ENCODE measurements at places on chromosomes 11 and 22. TPM values are rescaled to one million over a fixed set of nuclear protein-coding genes. Genes with fewer than 3 reads are reported as not detected.

Gene ANGPTL5
- total RNA-seq, result 0.09 TPM

Gene DENND6B
- 24.9 TPM for total RNA-seq

Gene CASP1
- 36.7 TPM for total RNA-seq

Gene OTOG
- total RNA-seq, result 0.12 TPM

Gene TUB
- total RNA-seq, result 11.3 TPM

Gene P2RX3
- 0.40 TPM for total RNA-seq

Gene IFTAP
- total RNA-seq, result 18.8 TPM

- no peak for DNase-seq
Measured at GRCh38 chr22:21690401-21690801, 24.6 kb downstream of the PPIL2 start.

- DNase-seq, result peak; percentile 63
Measured at GRCh38 chr11:36564376-36565030, 3.3 kb upstream of the RAG1 start.

- no peak for DNase-seq
Measured at GRCh38 chr11:19187833-19188258, 13.9 kb downstream of the CSRP3 start.

GRCh38 chr11:11660363-11660740 is 38.5 kb upstream of the GALNT18 start:
- DNase-seq, result no peak

DNA sequence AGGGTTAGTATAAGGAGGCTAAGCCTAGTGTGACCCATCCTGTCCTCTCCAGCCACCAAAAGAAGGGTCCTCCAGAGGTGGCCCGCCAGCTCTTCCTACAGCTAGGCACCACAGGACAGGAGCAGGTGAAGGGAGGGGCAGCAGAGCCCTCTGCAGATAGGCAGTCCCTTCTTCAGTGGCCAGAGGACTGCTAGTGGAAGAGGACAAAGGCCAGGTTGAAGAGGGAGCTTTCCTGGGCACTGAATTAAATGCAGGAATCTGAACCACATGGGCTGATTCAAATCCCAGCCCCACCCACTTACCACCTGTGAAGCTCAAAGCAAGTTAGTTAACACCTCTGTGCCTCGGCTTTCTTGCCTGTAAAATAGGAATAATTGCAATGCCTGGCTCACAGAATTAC is 409.5 kb downstream of the NXPE2 start:
- no peak for DNase-seq

DNA sequence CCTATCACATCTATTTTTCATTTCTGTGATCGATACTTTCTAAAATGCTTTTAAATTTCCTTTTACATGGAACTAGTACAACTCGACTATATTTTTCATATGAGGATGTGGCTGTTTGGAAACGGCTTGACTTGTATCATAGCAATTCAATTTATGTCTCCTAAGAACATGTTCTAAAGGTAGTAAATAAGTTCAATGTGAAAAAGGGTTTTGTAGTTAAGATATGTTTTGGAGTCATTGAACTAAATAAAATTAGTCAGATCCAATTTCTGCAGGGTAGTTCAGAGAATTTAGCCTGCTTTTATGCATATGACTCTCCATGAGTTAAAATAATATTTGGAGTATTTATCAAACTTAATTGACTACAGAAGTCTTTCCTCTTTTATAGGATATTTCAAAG is 1121.4 kb downstream of the LRRC4C start:
- no peak for DNase-seq

GRCh38 chr22:17339095-17339693 is 30.1 kb upstream of the CECR2 start:
- DNase-seq, result no peak

DNA sequence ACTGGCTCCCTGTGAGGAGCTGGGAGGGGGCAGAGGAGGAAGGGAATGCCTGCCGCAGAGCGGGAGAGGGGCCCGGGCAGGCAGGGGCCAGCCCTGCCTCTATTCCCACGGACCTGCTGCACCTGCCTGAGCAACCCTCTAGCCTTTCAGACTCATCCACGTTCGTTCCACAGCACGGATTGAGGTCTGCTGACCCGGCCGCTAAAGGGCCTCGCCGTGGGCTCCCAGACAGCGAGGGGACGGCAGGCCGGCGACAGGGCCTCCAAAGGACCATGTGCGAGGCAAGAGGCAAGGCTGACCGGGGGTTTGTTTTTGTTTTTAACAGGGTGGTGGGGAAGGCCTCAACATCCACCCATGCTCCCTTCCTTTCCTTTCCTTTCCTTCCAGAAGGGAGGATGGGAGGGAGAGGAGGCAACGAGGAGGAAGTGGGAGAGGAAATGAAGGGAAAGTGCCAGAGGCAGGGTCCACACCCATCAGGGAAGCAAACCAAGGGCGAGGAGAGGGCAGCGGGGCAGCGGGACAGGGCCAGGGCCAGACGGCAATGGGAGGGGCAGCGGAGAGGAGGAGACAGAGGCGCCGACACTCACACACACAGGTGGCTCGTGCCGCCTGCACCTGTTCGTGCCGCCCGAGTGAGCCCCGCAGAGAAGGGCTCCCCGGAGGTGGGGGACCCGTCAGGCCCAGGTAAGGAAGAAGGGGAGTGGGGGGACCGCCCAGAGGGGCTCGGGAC is 7.5 kb downstream of the LRFN4 start:
- no peak for DNase-seq

DNA sequence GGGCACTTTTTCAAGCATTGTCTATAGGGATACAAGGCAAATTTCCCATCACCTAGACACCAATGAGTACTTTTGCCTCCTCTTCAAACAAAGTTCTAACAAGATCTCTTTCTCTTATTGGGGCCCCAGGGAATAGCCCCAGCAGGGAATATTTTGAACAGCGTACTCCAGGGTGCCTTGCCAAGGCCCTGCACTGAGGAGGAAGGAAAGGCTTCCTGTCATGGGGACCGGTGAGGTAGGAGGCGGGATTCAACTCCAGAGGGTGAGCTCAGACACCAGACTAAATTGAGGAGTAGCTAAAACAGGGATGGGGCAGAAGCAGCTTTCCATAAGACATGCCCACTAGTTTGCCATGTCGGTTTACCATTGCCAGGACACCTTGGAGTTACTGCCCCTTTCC is 28.0 kb upstream of the OR56B4 start:
- DNase-seq, result no peak

GRCh38 chr22:43230971-43231723 is 44.2 kb upstream of the TTLL12 start:
- peak; percentile 34 for DNase-seq

GRCh38 chr11:6475936-6476335 is 2.2 kb upstream of the TRIM3 start:
- no peak for DNase-seq

DNA sequence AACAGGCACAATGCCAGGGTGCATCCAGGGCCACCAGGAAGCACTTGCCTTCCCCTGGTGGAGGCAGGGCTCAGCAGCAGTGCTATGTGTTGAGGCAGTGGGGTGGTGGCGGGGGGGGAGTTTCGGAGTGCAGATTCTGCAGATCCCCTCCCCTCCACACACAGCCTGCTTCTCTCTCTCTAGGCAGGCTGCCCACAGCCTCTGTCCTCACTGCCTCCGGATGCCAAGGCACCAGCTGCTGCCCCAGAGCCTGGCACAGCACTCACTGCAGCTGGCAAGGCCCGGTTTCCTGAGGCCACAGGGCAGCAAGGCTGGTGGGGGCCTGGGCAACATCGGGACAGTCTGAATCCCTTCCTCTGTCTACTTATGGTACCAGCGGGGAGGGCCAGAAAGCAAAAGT is 35.8 kb downstream of the NRXN2 start:
- DNase-seq, result peak; percentile 30

- DNase-seq, result no peak
Measured at GRCh38 chr11:61072316-61073109, 29.8 kb upstream of the CD5 start.

- DNase-seq, result no peak
Measured at GRCh38 chr22:21018314-21018713, 3.3 kb downstream of the P2RX6 start.

- DNase-seq, result no peak
Measured at GRCh38 chr11:112229746-112230433, 3.7 kb downstream of the PTS start.

- no peak for DNase-seq
Measured at GRCh38 chr11:11513422-11513821, 108.4 kb downstream of the GALNT18 start.

DNA sequence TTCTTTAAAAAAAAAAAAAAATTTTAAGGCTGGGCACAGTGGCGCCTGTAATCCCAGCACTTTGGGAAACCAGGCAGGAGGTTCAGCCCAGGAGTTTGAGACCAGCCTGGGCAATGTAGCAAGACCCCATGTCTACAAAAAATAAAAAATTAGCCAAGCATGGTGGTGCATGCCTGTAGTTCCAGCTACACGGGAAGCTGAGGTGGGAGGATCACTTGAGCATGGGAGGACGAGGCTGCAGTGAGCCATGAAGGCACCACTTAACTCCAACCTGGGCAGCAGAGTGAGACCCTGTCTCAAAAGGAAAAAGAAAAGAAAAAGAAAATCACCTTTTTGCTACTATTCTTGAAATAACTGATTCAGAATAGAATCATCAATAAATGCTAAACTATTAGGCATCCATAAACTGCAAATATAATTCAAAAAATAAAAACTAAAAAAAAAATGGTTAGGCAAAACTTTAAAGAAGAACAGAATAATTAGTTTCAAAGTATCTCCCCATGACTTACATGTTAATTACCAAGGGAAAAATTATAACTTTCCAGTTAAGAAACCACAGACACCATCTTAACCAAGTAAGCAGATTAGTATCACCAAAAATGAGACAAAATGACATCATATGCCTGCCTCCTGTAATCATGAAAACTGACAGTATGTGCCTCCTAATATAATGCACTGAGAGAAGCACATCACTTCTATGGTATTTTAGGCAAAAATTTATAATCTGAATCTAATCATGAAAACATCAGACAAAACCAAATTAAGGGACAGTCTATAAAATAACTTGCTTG is 63.6 kb downstream of the DENND5A start:
- no peak for DNase-seq

Measured in mucosa of gallbladder (tissue), 1 donor.